Fibroblast of the aortic adventitia (primary cell): ENCODE measurements at places on chromosomes 1 and 21. TPM values are rescaled to one million over a fixed set of nuclear protein-coding genes. Genes with fewer than 3 reads are reported as not detected.

Gene HIVEP3
- 1.1 and 1.2 TPM in 2 replicates for total RNA-seq

DNA sequence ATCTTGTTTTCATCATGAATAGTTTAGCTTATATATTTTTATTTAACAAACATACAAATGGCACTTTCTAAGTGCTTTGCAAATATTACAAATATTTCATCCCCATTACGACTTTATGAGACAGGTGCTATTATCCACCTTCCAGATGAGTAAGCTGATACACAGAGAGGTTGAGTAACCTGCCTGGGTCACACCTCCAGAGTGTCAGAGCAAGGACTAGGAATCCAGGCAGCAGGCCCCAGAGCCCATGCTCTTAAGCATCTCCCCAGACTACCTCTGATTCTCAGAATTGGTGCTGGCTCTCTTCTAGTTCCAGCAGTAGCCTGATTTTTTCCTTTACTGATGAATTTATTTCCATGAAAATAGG is 40.0 kb downstream of the EPHB2 start:
- no peak for DNase-seq

DNA sequence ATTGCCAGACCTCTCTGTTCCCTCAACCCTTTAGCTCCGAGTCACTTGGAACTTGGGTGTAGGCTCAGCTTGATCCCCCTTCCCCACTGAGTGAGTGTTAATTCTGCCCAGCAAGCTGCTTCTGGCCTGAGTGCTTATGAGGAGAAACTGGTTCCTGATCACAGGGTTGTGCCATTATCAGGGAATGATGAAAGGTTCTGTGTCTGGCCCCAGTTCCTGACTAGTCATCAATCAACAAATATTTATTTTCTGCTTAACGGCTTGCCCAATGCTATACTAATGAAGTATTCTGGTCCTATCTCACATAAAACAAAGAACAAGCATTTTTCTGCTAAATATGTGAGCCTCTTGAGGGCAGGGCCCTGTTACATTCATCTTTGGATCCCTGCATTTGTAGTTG is 20.8 kb downstream of the CC2D1B start:
- no peak for DNase-seq

DNA sequence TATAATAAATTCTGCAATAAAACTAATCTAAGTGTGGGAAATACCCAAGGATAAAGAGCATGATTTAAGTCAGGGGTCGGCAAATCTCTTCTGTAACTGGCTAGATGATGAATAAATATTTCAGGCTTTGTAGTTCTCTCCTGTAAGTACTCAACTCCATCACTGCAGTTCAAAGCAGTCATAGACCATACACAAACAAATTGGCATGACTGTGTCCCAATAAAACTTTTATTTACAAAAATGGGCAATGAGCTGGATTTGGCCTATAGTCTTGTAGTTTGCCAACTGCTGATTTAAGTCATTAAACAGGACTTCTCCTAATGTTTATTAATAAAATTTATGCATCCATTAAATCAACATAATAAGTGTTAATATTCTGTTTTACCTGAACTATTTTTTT is 49.4 kb downstream of the EDEM3 start:
- no peak for DNase-seq

DNA sequence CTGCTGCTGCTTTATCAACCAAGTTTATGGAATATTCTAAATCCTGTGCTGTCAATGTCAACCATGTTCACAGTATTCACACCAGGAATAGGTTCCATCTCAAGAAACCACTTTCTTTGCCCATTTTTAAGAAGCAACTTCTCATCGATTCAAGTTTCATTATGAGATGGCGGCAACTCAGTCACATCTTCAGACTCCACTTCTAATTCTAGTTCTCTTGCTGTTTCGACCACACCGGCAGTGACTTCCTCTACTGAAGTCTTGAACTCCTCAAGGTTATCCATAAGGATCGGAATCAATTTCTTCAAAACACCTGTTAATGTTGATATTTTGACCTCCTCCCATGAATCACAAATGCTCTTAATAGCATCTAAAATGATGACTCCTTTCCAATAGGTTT is 39.7 kb upstream of the IFNLR1 start:
- DNase-seq: no peak

DNA sequence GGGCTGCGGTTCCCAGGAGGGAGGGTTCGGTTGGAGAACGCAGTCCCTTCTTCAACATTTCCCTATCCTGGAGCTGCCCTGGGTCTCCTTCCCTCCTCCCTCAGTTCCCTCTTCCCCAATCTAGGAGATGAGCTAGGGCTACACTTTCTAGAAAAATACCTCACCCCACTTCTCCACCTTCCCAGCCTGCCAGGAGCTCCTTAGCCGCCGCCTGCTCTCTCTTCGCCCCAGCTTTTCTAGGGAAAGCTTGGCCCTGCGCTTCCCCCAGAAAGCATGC is 488 bp upstream of the ADAMTS1 start:
- no peak for DNase-seq

- DNase-seq: no peak
These were observed at the start of gene CFAP141 for GRCh38 chr1:154206196-154206595. Gene CFAP141 (minus strand): TSS chr1:154206333. CDS start chr1:154206307, 26 bp downstream.
